GM12864 (cell line): ENCODE measurements at places on chromosomes 5 and 9.

- peak; percentile 12 for DNase-seq
These were observed 240.4 kb upstream of the RAI14 start for GRCh38 chr5:34415559-34416198.

DNA sequence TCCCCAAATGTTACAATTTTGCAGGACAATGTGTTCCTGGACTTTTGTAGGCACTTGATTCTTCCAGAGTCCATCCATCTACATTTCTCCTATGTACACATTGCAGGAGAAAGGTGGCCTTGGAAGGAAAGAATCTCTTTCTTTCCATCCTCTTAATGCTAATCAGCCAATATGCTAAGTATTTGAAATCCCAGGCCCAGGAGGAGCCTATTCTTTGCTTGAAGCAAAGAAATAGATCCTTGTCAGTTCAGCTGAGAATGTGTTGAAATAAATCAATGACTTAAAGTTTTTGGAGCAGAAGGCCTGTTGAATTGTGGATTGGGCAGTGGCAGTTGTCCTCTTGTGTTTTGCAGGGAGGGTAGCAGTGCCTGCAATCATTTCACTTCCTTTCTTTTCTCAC is 113.3 kb downstream of the PTTG1 start:
- no peak for DNase-seq

- DNase-seq, result no peak
These were observed 29.3 kb upstream of the PDE8B start for GRCh38 chr5:77181173-77181572.

DNA sequence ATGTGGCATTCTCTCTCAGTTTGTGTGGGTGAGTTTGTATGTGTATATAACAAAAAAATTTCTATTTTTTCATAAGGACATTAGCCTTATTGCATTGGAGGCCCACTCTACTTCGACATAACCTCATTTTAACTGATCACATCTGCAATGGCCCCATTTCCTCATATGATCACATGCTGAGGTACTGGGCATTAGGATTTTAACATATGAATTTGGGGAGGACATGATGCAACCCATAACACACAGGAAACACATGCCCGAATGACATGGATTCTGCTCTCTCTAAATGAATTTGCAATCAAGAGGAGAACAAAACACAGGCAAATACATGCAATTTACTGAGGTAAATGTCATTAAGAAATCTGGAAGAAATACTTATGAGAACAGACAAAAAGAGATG is 92.1 kb upstream of the COX7C start:
- DNase-seq, result no peak

- no peak for DNase-seq
These were observed 16.8 kb downstream of the FRMD3 start for GRCh38 chr9:83521411-83521810.

- DNase-seq, result no peak
These were observed 103.4 kb downstream of the OTULIN start for GRCh38 chr5:14767735-14768507.
